Ovary (tissue), 10 donors: ENCODE measurements at places on chromosomes 16 and 17. TPM values are rescaled to one million over a fixed set of nuclear protein-coding genes. Genes with fewer than 3 reads are reported as not detected.

GRCh38 chr17:55887531-55887930, 136.7 kb downstream of the PCTP start:
- no peak for DNase-seq

- DNase-seq: no peak
Observed at GRCh38 chr16:75066861-75067447, 49.6 kb downstream of the LDHD start.

DNA sequence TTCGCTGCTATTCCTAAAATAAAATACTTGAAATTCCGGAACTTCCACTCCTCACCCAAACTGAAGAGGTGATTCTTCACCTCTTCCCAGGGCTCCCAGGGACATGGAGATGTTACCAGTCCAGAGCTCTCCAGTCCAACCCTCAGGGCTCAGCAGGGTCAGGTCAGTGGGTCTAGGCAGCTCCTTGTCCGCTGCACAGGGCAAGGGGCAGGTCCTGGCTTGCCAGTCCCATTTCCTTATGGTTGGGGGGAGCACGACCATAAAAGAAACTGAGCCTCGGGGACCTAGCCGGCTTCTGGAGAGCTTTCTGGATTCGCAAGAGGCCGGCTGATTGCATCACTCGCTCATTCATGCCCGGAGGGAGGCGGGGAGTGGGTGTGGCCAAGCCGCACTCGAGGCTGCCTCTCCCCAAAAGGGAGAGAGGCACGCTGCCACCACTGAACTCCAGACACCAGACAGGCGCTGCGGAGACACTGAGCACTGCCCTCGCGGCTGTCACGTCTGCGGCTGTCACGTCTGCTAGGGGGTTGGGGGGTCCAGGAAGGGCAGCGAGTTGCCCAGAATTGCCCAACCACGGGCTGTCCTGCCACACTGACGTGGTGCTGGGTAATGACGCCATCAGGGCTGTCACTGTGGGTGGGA, 15.8 kb downstream of the SLC7A5 start:
- peak; percentile 88 for DNase-seq

Gene PGP
- 2.5 TPM for polyA plus RNA-seq

Gene AARS1
- polyA plus RNA-seq: 38.8 TPM

DNA sequence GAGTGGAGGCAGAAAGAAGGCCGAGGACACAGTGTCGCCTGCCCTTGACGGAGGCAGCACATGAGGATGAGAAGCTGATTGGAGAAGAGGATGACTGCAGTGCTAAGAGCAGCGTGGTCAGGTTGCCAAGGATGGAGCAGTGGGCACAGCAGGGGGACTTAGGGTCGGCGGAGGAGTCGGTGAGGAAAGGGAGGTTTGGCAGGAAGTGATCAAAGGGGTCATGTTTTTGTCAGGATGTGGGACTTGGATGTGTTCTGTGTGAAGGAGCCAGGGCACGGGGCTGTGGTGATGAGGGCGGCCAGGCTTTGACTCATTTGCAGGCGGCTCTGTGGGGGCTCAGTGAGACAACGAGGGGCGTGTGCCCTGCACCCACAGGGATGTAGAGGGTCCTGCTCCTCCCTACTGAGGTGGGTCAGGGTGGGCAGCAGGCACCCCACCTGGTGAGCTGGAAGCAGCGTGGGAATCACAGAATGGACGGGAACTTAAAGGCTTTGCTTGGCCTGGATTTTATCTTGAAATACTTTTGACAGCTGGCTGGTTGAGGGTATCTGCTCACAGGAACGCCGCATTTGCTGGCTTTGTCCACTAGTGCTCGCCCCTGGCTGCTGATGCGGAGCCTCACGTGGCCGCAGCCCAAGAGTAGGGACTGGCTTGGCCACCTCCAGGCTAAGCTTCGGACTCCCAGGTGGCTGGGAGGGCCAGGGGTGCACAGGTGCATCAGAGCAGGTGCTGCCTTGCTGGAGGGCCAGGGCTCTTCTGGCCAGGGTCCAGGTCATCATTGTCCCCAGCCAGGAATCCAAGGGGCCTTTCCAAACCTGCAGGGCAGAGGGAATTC, 6.0 kb downstream of the MPG start:
- DNase-seq: no peak

GRCh38 chr17:31093866-31094599, 744 bp upstream of the NF1 start:
- DNase-seq: no peak

Gene NPIPA7
- polyA plus RNA-seq: 31.8 TPM

Gene CTRB1
- not detected for polyA plus RNA-seq

Gene AATK
- polyA plus RNA-seq: 0.33 TPM

Gene GRN
- 86.5 TPM for polyA plus RNA-seq

DNA sequence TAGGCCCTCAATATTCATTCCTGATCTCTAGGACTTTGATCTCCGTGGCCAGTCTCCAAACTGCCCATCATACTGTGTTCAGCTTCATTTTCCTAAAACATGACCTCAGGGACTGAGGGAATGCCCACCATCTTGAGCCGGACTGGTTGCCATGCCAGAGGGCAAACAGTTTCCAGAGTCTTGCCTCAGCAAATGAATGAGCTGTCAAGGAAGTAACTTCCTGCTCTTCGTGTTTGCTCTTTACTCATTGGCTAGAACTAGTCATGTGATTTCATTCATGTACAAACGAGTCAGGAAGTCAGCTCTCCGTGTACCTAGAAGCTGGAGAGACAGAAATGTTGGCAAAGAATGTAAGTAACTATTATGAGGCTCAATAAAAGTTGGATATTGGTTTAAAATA, 50.2 kb downstream of the ANKFN1 start:
- no peak for DNase-seq
